ENCODE measurements at places on chromosomes 5 and 9.

- no peak for DNase-seq
These were observed 134.8 kb upstream of the BOD1 start for GRCh38 chr5:173751266-173751600.

GRCh38 chr5:180621311-180621710 is 28.1 kb downstream of the FLT4 start:
- DNase-seq: no peak

DNA sequence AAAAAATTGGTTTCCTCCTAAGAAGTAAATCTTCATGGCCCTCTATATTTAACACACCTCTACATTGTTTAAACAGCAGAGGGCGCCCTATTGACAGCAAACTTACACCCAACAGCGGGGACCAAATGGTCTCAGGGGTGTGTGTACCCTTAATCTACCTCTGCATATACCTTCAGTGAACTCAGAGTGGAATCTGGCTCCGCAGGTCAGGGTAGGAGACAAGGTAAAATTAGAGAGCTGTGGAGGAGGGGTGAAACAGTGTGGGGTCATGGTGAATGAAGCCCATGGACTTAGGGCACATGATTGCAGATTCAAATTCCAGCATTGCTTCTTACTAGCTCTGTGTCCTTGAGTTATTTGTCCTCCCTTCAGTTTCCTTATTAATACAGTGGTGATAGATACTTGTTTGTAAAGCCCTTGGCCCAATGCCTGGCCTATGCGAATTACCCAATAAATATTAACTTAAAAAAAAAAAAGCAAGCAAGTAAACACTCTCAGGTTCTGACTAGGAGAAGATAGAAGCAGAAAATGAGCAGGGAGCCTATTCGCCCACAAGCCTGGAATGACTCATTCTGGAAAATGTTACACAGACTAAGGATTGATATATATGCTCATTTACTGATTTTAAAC is 122.9 kb downstream of the CAVIN4 start:
- DNase-seq: no peak

- DNase-seq: no peak
These were observed 42.9 kb upstream of the PJA2 start for GRCh38 chr5:109452661-109453060.

GRCh38 chr5:122653087-122654017 is 121.5 kb upstream of the SNX2 start:
- no peak for DNase-seq

GRCh38 chr9:6937209-6937608 is 179.4 kb downstream of the KDM4C start:
- DNase-seq: no peak

DNA sequence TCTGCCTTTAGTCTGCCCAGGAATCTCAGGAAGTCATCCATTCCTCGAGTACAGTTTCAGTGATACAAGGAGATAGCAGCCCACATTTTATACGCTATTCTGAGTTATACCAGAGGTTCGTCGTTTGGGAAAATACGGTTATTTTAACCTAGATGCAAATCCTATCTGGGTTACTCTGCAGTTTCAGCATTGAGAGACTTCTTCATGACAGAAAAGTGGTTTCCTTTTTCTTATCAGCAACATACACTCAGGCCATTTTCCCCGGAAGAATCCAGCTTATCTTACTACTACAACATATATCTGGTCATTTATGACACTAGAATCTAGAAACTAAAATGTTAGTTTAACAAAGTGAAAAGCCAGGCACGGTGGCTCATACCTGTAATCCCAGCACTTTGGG is 83.4 kb upstream of the IQGAP2 start:
- DNase-seq: no peak

GRCh38 chr5:128472036-128472435 is 66.0 kb downstream of the FBN2 start:
- no peak for DNase-seq

- DNase-seq: no peak
These were observed 380.8 kb upstream of the CD180 start for GRCh38 chr5:67577424-67577823.

- no peak for DNase-seq
These were observed 2.3 kb downstream of the NKX2-5 start for GRCh38 chr5:173232499-173233346.

DNA sequence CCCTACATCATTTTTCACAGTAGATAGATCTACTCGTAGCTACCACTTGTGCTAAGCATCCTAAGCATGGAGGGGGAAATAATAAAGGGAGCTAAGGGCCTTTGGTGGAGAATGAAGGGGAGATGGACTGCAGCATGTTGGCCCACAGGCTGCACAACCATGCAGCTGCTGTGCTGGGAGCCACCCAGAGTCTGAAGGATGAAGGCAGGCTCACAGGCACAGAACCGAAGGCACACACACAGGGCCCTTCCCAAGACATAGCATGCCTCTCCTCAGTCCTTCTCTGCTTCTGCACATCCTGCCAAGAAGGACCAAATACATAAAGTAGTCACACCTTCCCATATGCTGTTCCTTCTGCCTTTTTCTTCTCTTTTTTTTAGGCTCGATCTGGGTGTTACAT is 6.6 kb downstream of the FAM193B start:
- DNase-seq: no peak

DNA sequence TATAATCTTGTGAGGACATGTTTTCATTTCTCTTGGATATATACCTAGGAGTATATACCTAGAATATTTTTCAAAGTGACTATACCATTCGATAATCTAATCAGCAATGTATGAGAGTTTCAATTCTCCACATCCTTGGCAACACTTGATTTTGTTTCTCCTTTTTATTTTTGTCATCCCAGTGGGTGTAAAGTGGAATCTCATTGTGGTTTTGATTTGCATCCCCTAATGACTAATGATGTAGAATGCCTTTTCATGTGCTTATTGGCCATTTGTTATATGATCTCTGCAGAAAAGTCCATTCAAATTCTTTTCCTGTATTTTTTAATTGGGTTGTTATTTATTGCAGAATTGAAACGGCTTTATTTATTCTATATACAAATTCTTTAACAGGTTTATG is 15.2 kb downstream of the ZCCHC9 start:
- DNase-seq: no peak

DNA sequence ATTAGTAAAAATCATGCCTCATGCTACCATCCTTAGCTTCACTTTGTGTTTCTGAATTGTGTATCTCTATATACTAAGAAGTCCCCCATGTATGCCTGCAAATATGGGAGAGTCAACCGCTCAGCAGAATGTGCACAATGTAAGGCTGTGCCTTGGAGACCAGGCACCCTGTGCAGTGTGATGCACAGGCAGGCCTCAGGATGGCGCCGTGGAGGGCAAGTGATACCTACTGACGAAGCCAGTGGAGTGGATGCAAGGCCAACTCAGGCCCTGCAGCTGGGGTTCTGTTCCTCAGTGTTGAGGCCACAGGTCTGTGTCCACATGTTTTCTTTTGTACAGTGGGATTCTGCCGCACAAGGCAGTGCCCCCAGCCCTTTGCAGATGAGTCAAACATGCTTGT is 28.4 kb downstream of the SYK start:
- no peak for DNase-seq
